ENCODE measurements at places on chromosomes 2 and 18.

GRCh38 chr18:1292167-1292566 lies 387.5 kb downstream of the ADCYAP1 start:
- DNase-seq, result no peak

- no peak for DNase-seq
Measured at GRCh38 chr2:39247512-39248043, 3.8 kb upstream of the CDKL4 start.

- DNase-seq, result no peak
Measured at GRCh38 chr2:38557217-38557616, 45.5 kb downstream of the HNRNPLL start.

DNA sequence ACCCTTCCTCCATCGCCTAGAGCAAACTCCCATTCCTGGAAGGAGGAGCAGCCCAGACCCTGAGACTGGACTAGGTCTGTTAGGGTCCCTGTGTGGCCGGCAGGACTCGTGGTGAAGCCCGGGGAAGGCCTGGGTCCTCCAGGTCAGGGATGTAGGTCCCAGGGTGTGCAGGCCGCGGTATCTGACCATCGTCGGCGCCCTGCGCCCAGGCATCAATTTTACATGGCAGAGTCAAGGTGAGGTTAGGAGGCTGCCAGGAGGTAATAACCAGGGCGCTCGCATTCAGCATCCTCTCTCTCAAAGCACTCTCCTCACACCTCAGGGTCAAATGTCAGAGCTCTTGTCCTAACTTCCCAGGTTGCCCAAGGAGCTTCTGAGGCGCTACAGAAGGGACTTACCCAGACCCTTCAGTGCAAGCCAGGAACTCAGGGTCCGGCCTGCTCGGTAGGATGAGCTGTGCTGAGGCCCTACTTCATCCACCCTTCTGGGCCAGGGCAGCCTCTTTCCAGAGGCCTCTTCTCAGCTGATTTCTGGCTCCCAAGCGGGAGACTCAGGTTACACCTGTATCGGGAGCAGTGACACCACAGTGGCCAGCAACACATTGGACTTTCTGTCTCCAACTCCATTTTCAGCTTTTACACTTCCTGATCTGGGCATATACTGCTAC lies 628 bp downstream of the SH2D6 start:
- DNase-seq, result no peak

DNA sequence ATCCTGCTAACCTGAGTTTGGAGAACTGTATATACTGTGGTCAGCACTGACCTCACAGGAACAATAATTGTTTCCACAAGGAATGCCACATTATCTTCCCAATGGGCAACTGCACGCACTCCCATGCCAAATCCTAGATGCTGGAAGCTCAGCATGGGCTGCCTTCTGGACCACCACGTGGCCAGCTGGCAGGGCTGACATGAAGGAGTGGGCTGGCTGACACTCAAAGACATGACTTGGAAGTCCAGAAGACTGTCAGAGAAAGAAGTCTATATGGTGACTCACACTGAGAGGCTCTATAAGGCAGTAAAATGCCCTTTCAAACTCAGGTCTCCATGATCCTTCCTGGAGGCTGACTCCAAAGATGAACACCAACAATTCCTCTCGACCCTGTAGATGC lies 98.4 kb upstream of the RNF152 start:
- no peak for DNase-seq

DNA sequence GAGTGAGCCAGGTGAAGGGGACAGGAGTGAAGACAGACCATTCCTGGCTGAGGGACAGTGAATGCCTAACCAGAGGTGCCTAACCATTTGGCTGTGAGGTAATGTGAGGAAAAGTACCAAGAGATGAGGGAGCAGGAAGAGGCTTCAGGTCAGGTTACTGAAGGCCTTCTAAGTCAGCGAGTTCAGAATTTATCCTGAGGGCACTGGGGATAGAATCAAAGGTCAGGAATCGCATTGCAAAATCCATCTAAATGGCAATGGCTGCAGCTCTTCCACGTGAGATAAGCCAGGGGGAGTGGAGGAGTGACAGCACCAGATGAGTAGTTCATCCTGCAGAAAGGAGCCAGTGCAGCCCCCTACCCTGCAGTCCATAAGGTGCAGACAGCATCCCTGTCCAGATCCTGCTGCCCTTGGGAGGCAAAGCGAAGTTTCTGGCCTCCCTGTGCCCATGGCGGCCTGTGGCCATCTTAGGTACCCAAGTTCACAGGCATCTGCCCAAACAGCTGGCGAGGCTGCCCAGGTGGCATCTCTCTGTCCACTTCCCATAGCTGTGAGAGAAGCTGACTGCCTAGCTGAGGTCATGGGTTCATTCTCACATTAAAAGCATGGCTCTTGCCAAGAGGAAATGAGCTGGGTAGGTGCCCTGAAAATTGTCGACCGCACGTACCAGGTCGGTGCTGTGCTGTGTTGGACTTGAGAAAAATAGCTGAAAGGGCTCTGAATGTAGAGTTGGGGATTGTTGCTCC lies 49.5 kb downstream of the CYP27C1 start:
- DNase-seq, result no peak

DNA sequence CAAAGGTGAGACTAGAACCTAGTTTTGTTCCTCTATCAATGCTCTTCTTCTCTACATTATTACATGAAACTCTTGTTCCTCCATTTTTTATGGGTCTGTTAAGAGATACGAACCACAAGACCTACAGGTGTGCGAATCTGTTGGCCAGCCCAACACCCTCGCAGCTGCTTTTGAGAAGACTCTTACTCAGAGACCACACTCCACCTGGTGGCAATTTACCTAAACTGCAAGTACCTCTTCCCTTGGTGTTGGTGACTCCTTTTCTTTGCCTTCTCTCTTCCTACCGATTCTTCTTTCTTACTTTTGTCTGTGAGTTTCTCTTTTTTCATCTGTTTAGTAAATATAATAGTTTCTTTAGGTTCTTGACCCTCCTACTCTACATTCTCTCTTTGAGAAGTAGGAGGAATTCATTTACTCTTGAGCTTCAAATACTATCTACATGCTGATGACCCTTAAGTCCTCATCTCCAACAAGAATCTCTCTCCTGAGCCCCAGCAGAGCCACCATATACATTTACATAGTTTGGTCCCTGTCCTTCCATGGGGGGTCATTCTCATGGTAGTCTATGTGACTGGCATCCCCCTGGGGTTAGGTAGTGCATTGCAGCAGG lies 81.8 kb upstream of the GAREM1 start:
- peak; percentile 70 for DNase-seq

DNA sequence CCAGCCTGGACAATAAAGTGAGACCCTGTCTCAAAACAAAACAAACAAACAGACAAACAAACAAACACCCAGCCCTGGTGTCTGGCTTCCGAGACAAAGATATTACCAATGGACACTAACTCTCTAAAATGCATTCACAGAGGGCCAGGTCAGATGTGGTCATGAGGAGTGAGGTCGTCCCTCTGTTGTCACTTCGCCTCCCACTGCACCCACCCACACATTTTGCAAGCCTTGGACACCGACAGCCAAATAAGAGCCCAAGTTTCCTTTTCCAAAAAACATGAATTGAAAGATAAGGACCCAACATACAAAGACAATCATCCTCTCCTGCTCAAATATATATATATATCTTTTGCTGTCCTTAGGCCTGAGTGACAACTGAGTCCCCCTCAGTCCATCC lies 319.9 kb downstream of the TSN start:
- DNase-seq, result no peak

GRCh38 chr18:9526458-9526857 lies 51.1 kb downstream of the RALBP1 start:
- DNase-seq, result no peak

- no peak for DNase-seq
Measured at GRCh38 chr2:152594792-152595191, 122.5 kb downstream of the PRPF40A start.

- no peak for DNase-seq
Measured at GRCh38 chr2:222568865-222569264, 87.0 kb downstream of the FARSB start.

- no peak for DNase-seq
Measured at GRCh38 chr2:75792146-75792545, 81.4 kb upstream of the GCFC2 start.

DNA sequence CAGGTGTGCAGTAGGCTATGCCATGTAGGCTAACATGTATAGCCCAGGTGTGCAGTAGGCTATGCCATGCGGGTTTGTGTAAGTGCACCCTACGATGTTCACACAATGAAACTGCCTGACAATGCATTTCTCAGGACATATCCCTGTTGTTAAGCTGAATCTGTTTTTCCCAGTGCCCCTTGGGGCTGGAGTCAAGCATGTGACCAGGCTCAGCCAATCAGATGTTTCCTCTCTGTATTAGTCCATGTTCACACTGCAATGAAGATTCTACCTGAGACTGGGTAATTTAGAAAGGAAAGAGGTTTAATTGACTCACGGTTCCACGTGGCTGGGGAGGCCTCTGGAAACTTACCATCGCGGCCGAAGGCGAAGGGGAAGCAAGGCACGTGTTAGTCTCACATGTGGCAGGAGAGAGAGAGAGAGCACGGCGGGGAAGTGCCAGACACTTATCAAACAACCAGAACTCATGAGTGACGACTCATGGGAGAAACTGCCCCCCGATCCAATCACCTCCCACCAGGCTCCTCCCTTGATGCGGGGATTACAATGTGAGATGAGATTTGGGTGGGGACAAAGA lies 24.2 kb downstream of the ITM2C start:
- DNase-seq, result no peak

- no peak for DNase-seq
Measured at GRCh38 chr2:127942002-127942401, 56.2 kb upstream of the AMMECR1L start.

DNA sequence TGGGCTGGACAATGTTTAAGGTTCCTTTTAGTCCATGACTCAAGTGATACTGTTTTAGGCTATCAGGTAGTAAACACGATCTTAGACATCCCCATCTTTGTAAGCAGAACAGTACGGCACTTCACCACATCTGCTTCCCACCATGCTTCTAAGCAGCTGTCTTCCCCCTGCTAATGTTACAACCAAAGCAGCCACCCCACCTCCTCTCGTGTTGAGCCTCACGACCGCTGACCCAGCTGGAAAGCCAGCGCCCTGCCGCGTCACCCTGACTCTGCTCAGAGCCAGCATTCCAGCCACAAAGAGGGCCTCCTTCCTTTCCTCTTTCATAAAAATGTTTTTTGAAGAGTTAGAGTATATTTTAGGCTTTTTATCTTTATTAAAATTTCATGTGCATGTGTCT lies 9.4 kb downstream of the MTERF4 start:
- no peak for DNase-seq

DNA sequence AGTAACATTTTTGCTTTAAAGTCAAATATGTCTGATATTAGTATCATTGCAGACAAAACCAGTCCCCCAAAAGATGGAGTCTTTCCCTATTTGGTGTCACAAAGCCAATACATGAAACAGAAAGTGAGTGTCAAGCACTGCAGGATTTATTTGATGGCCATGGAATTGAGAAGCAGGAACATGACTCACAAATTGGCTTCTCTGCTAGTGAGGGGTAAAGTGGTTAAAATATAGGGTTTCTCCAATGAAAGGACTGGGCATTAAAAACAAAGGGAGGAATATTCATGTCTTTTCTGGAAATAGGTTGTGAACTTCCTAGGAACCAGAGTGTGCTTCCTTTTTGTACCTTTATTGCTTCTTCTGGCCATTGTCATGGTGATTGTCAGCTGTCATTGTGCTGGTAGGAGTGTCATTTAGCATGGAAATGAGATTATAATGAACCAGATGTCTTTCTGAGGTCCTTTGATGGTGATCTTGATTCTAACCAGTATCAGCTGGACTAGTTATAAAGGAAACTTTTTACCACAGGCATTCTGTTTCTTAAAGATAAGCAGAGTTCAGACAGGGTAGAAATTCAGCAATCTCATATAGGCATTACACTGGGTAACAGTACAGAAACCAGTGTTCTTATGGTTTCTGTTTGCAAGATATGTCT lies 4.1 kb downstream of the REG1B start:
- no peak for DNase-seq

DNA sequence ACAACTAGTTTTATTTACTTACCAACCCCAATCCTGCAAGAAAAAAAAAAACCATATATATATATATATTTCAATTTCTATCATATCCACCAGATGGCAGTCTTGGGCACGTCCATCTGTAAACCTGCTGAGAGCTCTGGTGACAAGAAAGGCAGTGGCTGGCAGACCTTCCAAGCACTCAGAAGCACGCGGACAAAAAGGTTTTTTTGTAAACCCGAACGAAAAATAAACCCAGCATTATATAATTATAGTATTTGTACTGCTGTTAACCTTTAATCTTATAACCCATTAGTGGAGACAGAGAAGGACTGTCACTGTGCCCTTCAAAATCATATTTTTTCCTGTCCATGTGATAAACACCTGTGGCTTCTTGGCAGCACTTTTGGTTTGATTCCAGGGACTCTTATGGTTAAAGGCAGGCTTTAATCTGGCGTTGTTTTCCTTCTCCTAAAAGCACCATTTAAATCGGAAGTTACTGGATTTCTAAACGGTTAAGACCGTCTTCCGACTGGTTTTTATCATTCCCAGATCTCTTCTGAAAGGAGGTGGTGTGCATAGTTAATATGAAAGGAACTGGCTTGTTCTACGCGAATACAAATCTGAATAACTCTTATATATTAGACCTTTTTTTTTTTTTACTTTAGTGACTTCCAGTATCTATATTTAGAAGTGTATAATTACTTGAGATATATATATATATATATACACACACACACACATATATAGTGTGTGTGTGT lies 31.0 kb upstream of the SLC3A1 start:
- peak; percentile 74 for DNase-seq

DNA sequence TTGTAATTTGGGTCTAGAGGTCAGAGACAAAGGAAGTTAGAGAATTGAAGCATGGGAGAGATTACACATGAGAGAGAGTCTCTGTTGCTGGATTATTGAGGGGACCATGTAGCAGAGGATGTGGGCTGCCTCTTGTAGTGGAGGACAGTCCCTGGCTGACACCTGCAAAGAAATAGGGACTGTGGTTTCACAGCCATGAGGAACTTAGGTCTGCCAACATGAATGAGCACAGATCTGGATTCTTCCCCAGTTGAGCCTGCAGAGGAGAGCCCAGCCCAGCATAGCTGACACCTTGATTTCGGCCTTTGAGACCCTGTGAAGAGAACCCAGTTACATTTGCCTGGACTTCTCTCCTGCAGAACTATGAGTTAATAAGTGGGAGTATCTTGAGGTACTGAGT lies 179.5 kb upstream of the TWIST2 start:
- DNase-seq, result no peak

DNA sequence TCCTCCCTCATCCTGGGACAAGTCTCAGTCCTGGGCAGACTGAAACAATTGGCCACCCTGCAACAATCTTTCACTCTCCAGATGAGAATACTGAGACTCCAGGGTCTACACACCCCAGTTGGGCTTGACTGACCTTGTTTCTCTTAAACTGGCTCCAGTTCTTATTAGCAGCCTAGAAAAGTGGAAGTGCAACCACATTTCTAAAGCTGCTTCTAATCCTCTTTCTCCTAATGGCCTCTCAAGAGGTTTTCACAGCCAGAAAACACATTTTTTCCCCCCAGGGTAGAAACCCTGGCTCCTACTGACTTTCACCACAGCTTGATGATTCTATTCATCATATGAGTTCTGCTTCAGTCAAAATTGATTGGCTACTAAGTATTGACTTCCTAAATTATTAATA lies 45.8 kb downstream of the SLC4A5 start:
- no peak for DNase-seq

GRCh38 chr2:110790907-110791306 lies 58.5 kb downstream of the ACOXL start:
- no peak for DNase-seq

GRCh38 chr2:134232868-134233727 lies 20.8 kb upstream of the MGAT5 start:
- DNase-seq, result peak; percentile 73

Measured in activated CD4-positive, alpha-beta T cell treated with anti-CD3 and anti-CD28 coated beads, Interleukin-10, Interleukin-2, amounts not matched to agents 100 ng/mL and 50 ng/mL, durations not matched to agents 16 hours and 8 hours (primary cell).